ENCODE measurements at places on chromosomes 4 and X.

- DNase-seq, result no peak
Measured at GRCh38 chr4:144562019-144562705, 83.8 kb upstream of the HHIP start.

DNA sequence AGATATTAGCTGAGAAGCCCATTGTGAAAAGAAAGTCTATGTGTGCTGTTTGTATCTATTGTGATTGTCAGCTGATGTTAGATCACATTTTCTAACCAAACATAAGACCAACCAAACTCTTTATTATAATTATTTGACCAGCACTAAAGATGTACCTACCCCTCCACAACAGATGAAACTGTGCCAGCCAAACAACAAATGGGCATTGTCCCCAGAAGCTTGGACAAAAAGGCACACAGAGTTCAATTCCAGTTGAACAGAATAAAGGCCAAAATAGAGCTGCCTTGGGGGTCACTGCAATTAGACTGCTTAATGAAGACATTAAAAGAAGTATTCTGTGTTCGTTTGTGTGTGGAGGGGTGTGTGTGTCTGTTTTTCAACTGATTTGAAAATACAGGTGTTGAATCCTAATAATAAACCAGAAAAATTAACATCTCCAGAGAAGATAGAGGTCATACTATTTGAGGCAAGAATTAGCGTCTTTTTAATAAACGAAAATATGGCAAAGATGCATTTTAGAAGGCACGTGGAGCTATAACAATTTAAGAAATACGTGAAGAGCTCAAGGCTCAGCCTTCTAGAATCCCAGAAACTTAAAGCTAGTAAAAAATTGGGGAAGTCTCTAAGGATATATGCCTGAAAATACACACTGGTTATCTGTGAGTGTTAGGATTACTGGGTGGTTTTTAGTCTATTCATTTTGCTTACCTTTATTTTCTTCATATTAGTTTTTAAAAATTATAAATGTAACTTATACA, 2.2 kb downstream of the SPP1 start:
- DNase-seq, result no peak

- no peak for DNase-seq
Measured at GRCh38 chr4:99148550-99148949, 4.5 kb upstream of the ADH4 start.

DNA sequence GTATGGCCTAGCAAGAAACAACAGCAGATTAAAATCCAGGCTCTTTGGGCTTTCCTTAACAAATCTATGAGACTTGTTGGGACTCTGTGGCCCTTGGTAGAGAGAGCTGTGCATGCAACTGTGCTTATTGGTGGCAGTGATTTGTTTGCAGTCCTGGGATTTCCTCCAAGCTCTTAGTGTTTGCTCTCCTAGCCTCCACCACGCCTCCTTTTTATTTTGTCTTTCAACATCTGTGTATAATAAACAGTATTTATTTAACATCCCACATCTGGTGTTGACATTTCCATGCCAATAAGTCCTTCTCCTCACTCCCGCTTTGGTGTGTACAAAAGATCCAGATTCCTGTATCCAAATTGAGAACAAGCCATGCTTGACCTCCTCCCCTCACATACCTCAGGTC, 3.1 kb downstream of the TNMD start:
- DNase-seq, result no peak

DNA sequence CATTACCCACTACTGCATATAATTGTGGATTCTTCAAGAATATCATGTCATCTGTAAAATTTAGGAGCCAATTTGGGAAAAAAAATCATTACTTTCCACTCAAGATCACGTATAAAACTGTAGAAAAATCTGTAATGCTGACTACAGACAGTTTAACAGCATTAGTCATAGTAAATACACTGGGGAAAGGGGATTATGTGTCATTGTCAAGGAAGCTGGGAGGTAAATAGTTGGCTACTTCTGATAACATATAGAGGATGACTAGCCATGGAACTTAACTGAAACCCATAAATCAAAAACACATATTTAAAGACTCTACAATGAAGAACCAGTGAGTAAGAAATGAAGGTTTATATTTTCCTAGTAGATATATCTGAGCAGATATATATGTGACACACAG, 1666.4 kb upstream of the IGFBP7 start:
- DNase-seq, result no peak

GRCh38 chr4:5398056-5398455, 310.3 kb downstream of the EVC2 start:
- no peak for DNase-seq

GRCh38 chrX:10922159-10922558, 189.0 kb upstream of the HCCS start:
- no peak for DNase-seq

DNA sequence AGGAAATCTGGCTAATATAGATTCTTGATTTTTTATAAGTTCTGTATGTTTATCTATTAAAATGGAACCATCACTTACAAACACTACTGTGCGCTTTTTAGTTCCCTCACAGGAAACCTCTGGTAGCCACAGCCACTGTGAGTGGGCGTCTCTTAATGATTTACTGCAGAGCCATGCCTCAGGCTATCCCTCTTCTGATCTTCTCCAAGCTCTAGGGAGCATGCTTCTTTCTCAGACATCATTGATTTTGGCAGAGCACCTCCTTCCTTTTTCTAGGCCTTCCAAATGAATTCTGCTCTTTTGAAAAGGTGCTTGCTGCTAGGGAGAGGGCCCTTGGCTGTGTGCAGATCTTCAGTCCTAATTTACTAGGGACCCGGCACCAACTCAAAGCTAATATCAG, 61.1 kb upstream of the STS start:
- no peak for DNase-seq

GRCh38 chr4:4269856-4270255, 20.1 kb downstream of the LYAR start:
- DNase-seq, result no peak

DNA sequence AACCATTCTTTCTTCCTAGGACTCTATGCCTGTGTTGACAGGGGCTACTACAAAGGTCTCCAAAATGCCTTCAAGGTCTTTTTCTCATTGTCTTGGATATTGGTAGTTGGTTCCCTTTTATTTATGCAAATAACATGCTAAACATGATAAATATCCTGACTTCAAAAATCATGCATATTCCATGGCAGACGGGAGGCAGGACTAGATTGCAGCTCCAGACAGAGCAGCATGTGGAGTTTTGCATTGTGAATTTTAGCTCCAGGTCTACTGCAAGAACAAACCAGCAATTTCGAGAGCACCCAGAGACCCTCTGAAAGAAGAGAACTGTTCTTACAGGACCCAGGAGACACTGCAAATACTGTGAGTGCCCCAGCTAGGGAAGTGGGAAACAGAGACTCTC, 254.9 kb downstream of the RCHY1 start:
- no peak for DNase-seq

GRCh38 chr4:124748965-124749364, 36.4 kb upstream of the ANKRD50 start:
- no peak for DNase-seq

- no peak for DNase-seq
Measured at GRCh38 chr4:55545151-55545550, 1.6 kb downstream of the CLOCK start.

DNA sequence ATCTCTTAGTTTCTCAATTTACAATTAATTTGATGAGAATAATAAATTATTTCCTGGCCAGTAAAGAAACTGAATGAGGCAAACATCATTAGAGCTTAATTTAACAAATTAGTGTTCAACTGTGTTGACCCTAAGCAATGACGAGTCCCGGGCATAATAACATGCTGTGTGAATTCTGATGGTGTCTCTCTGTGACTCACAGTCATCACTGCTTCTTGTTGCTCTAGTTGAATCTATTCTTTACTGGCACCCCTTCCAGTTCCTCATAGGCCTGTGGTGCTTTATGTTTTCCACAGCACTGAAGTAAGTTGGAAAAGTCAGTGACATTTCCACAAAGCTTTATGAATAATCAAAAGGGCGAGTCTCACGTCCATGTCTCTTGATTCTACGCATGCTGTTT, 57.7 kb upstream of the SLC7A11 start:
- DNase-seq, result no peak

- DNase-seq, result no peak
Measured at GRCh38 chr4:174869339-174869738, 40.3 kb upstream of the GLRA3 start.

DNA sequence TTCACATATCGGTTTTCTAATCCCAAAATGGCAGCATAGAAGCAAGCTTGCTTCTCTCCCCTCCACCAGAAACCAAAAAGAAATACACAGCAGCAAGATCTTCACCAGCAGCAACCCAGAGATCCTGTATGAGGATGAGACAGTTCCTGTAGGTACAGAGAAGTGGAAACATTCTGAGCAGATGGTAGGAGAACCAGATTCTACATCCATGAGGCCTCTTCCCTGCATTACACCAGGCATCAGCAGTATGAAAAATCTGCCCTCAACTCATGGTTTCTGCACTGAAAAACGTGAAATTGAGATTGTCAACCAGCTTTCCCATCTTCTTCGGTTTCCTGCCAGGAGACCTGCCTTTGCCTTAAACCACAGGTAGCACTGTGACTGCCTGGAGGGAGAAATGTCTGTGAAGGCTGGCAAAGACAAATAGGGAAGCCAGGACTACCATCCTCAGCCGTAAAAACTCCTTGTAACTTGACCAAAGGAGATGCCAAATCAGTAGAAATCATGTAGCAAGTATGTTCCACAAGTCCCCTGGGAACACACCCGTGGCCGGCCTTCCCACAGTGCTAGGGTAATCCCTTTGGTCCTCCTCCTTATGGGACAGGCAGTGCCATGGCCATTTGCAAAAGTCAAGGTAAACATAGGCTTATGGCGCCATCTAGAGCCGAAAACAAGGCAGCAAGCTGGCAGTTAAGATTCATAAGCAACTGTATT, 24.0 kb upstream of the MTHFD2L start:
- DNase-seq, result peak; percentile 45

DNA sequence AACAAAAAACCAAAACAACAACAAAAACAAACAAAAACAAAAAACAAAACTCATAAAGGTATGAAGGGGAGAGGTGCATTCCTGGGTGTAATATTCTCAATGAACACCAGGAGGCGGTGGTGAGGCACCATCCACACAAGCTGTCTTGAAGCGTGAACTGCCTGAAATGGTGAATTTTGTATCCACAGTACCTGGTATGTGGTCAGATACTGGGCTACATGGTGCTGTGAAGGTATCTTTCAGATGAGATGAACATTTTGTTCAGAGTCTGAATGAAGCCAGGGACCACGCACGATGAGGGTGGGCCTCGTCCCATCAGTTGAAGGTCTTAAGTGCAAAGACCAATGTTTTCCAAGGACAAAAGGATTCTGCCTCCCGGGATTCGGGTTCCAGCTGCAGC, 58.5 kb downstream of the ASMT start:
- DNase-seq, result no peak

DNA sequence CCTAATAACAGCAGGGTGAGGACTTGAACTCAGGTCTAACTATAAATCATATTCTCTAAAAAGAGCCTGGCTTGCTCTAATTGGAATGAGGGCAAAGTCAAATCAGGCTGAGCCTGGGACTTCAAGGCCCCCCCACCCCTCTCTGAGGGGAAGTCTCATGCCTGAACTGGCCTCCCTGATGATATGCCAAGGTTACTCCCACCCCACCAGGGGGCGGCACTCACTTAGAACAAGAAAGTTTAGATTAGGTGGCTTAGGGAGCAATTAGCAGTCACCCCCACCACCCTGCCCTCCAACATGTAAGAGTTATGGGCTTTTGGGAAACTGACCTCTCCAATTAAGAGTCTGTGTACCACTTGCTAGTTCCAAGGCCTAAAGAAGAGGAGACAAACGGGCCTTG, 2.7 kb downstream of the FOXO4 start:
- no peak for DNase-seq

GRCh38 chr4:6287017-6287788, 17.6 kb downstream of the WFS1 start:
- DNase-seq, result no peak

DNA sequence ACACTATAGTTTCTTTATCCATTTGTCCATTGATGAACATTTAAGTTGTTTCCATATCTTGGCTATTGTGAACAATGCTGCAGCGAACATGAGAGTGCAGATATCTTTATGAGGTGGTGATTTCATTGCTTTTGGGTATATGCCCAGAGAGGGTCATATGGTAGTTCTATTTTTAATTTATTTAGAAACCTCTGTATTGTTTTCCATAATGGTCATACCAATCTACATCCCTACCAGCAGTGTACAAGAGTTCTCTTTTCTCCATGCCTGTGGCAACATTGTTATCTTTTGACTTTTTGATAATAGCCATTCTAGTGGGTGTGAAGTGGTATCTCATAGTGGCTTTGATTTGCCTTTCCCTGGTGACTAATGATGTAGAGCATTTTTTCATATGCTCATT, 48.8 kb downstream of the EDA start:
- no peak for DNase-seq

DNA sequence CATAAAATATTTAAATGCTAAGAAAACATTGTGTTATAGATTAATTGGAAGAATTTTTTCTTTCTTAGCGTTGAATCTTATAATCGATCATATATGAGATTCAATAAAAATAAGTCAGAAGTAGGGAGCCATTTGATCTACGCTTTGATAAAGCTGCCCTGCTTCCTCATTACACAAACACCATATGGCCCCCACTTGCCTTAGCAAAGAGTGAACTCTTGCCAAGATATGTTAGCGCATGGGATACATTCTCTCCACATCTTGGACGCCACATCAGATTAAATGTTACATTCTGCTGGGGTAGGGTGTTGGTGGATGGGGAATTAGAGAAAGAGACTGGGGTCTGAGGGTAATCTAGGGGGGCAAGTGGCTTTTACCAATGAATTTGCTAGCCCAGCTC, 207.7 kb upstream of the MID1 start:
- DNase-seq, result no peak

GRCh38 chrX:132563976-132564375, 75.1 kb upstream of the MBNL3 start:
- no peak for DNase-seq

- no peak for DNase-seq
Measured at GRCh38 chrX:124045109-124045508, 83.6 kb downstream of the STAG2 start.

DNA sequence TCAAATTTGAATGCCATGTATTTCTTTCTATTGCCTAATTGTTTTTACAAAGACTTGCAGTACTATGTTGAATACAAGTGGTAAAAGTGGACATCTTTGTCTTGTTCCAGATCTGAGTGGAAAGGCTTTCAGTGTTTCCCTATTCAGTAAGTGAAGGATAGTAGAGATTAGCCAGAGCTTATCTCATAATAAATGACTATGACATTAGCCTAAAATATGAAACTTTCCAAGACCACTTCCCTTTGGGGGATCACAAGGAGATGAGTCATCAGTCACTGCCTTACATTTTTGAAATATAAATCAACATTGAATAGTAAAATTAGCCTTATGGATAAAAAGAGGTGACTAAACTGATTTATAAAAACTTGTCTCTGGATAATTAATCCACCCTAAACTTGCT, 554.1 kb upstream of the MAGEB2 start:
- DNase-seq, result no peak
